GF-D8 (cell line): ENCODE measurements at places on chromosomes 1 and 21.

- DNase-seq, result no peak
Observed at GRCh38 chr1:176854121-176854520, 310.4 kb downstream of the ASTN1 start.

GRCh38 chr1:4224684-4225467 lies 324.8 kb upstream of the C1orf174 start:
- DNase-seq, result no peak

DNA sequence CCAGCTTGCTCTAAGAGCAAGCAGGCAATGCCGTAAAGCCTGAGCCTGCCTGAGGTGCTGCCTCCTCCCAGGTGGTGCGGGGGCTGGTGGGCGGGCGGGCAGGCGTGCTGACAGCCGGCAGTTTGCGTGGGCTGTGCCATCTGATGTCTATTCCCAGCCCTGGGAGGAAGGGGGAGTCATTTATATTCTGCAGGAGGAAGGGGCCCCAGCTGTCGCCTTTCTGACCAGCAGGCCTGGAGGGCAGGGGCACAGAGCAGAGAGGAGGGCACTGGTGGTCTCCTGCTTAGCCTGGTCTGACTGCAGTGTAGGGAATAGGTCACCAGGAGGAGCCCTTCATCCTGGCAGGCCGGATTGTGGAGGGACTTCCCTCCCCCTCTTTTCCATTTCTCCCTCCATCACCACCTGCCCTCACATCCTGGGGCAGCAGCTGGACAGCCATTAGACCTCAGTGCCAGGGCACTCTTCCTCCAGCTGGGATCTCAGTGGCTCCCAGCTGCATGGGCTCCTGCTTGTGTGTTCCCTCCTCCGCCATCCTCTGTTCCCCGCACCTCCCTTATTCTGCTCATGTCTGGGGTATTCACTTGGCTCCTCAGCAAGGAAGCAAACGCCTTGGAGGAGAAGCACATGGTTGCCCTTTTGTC lies 4.4 kb downstream of the CYB561D1 start:
- no peak for DNase-seq

DNA sequence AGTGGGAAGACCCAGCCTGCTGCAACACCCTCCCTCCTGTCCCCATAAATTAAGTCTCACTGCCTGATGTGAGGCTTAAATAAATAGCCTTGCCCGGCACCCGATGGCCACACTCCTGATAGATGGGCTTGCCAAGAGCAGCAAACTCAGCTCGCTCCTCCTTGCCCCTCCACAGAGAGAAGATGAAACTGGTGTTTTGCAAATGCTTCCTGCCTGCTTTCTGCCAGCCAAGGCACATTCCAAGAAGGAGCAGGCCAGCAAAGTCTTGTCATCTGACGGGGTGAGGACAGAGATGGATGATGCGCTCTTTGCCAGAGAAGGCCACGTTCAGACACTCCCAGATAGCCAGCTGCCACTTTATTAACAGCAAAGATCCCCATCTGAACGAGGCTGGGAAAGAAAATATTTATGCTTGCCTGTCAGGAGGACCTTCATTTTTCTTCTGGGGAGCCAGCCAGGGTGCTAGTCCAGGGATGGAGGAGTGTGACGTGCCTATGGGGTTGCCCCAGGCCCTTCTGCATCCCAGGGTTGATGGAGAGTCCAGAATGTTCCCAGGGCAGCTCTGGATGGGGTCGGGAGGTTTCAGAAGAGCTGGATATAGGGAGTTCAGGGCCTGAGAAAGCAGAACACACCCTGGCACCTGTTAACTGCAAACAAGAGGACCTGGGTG lies 265.4 kb downstream of the FOXD2 start:
- DNase-seq, result no peak

DNA sequence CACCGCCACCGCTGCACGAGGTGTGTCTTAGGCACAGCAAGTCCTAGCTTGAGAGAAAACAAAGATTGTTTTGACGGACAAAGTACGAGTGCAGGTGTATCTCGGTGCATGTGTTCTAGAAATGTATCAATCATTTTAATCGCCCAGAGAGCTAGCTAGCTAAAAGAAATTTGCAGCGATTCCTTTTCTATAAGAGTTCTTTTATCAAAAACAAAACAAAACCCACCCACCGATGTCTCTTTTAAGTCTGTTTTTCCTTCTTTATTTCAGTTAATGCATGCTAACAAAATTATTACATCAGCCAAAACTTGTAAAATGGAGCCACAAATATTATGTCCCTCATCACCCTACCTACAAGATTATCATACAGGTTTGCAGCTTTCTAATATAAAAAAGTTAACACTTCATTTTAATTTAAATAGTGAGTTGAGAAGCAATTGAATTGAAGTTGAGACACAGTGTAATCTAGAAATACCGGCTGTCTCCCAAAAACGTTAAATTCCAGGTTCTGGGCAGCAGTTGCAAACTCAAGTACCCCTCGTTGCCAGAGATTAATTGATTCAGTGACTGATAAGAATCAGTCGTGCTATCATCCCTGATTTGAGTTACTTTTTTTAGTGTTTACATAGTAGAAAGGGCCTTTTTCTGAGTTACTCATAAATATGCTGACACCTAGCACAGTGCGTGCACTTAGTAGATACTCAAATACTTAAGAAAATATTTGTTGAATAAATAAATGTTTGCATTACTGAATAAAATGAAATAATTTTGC lies 1.5 kb upstream of the SYDE2 start:
- no peak for DNase-seq

DNA sequence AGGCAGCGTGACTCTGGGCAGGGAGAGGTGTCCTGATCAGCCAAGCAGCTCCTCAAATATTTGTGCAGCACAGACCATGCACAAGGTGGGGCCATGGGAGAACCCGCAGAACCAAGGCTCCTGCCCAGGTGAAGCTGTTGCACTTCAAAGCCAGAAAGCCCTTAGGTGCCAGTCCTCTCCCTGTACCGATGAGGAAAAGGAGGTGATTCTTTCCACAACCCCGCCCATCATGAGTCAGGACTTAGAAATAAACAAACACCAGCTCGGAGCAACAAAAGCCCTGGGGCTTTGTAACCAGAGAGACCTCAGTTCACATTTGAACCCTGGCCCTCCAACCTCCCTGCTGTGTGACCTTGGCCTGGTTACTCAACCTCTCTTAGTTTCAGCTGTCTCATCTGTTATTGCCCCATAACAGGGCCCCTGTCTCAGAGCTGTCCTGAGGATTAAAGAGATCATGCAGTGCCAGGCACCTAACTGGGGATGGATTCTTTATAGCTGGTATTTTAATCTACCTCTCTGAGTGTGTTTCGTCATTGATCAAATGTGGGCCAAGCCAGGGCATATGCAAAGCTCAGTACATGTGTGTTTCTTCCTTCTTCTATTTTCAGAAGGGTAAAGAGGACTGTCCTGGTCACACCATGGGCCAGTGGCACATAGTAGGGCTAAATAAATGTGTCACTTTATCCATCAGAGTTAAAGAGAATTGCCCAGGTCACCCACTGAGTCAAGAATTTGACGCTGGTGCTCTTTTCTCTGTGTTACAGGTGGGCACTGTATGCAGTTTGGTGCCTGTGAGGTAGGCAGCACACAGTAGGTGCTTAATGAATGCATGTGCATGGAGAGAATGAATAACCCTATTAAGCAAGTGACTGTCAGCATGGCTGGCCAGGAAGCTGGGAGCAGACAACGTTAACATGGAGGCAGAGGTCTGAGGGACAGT lies 1.4 kb downstream of the LDLRAD1 start:
- no peak for DNase-seq

DNA sequence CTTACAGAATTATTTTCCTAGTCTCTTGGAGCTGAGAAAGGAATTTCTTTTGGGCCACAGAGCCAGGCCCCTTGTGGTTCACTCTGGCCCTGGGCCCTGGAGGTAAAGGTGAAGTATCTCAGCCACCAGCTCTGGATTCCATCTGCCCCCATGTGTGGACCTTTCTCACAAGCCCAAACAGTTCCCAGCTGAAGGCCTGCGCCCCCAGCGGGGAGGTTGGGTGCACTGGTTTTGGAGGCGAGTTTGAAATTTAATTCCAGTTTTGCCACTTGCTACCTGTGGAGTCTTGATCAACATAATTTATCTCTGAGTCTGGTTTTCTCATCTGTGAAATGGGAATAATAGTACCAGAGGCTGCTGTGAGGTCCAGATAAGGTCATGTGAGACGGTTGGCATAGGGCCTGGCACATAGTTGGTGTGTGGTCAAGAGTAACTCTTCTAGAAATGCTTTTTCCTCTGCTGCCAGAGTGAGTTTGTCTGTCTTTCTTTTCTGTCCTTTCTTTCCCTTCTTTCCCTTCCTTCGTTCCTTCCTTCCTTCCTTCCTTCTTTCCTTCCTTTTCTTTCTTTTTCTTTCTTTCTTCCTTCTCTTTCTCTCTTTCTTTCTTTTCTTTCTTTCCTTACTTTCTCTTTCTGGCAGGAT lies 6.1 kb downstream of the AGTRAP start:
- DNase-seq, result no peak

- no peak for DNase-seq
Observed at GRCh38 chr21:40819071-40819900, 27.7 kb downstream of the DSCAM start.

- DNase-seq, result no peak
Observed at GRCh38 chr1:24966724-24967346, 36.8 kb upstream of the RUNX3 start.

DNA sequence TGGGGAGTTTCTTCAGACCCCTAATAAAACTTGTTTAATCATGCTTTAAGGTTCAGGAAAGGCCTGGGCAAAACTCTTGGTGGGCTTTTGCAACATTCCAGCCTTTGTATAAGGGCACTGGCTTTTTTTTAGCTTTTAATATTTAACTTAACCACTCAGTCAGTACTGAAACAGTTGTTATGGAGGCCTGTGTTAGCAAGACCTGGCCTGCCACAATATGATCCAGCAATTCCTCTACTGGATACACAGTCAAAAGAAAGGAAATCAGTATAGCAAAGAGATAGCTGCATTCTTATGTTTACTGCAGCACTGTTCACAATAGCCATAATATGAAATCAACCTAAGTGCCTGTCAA lies 75.1 kb upstream of the COG2 start:
- no peak for DNase-seq
